ENCODE measurements at places on chromosomes 3 and 15.

- peak; percentile 83 for DNase-seq
Observed at GRCh38 chr3:184361532-184361931, at the start of the genes CLCN2 and POLR2H. Gene CLCN2, minus strand, starts transcription at chr3:184361605. Its CDS starts 126 bp downstream, at chr3:184361479. Gene POLR2H, plus strand, starts transcription at chr3:184361710. Its CDS starts 1,783 bp downstream, at chr3:184363493.

GRCh38 chr3:170815340-170815739 is 54.7 kb downstream of the RPL22L1 start:
- no peak for DNase-seq

- no peak for DNase-seq
Observed at GRCh38 chr3:189646853-189647542, 15.8 kb downstream of the TP63 start.

DNA sequence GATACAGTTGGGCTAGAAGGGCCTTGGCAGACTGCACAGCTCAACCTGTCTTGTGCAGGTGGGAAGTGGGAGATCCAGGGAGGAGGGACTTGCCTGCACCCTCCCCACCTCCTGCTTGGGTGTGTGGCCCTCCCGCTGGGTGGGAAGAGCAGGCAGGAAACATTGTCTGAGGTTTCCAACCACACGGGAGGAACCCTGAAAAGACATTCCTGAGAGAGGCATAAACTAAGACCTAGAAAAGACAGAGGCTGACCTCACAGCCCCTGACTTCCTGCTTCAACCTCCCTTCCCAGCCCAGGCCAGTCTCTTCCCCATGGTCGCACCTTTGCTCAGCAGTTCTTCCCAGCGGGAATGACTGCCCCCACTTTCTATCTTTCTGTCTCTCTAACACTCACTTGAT is 46.3 kb upstream of the INSYN1 start:
- DNase-seq: no peak

Measured in suppressor macrophage (primary cell).